ENCODE measurements at places on chromosomes 4 and X.
A peak's percentile ranks its signal among the peaks of the same experiment; 100 is the strongest.

GRCh38 chrX:74405973-74406489 is 15.3 kb upstream of the SLC16A2 start:
- DNase-seq, result no peak

GRCh38 chrX:49039598-49040375 is 3.4 kb downstream of the TFE3 start:
- peak; percentile 100 for DNase-seq

DNA sequence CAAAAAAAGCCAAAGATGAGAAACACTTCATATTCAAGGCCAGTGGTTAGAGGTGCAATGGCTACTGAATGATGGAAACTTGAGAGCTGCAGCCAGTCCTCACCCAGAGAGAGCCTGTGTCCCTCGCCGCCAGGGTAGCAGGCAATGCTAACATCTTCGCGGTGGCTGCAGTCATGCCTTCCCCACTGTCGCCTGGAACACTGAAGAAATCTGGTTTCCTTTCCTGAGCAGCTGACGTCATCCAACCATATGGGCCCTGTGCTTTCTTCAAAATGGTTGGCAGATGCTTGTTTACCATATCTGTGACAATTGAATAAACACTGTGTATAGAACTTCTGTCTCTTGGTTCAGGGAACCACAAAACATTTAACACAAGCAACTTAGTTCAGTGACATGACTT is 39.7 kb downstream of the PRSS12 start:
- peak; percentile 27 for DNase-seq

DNA sequence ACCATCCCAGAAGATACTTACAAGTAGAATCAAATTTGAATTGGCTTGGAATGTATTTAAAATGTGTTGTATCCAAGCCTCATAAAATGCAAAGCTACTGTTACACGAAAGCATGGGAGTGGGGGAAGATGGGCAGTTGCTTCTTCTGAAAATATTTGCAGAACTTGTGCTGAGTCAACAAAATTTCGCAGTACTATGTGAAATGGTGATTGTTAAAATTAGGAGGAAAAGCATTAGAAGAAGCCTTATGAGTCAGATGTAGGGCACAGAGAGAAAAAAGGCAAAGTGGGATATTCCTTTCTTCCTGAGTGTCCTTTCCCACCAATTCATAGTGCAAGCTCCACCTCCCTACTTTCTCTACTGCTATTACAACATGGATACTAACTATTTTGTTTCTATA is 332.7 kb downstream of the PRDM5 start:
- DNase-seq, result no peak

DNA sequence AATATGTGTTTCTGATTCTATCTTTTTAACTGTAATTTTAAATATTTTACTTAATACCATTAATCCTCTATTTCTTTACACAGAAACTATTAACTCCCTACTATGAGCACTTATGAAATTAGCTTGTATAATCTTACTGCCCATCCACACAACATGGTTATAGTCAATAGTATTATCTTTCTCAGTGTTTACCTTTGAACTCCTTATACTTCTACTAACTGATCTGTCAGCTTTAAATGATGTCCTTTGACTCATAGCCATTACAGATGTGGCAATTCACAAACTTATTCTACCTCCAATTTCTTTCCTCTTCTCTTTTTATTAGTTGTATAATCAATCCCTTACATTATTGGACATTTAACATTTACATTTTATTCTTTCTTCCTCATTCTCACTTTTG is 5.5 kb downstream of the SEC31A start:
- DNase-seq, result no peak

DNA sequence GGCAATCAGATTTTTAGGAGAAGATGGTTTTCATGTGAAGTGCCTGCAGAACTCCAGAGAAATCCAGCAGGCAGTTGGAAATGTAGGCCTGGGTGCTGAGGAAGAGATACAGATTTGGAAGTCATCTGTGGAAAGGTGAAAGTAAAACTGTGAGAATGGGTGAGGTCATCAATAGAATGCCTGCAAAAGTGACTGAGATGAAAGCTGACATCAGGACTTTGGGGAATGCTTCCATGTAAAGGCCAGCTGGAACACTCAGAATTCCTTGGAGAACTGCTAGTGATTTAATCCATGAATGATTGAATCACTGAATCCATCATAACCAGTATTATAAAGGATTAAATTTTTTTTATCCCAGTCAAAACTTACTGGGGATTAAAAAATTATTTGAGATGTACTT is 124.5 kb upstream of the GIMD1 start:
- no peak for DNase-seq

GRCh38 chr4:52856801-52857200 is 5.3 kb upstream of the RASL11B start:
- DNase-seq, result no peak

- DNase-seq, result peak; percentile 77
Observed at GRCh38 chrX:114717921-114718320, 134.0 kb downstream of the HTR2C start.

DNA sequence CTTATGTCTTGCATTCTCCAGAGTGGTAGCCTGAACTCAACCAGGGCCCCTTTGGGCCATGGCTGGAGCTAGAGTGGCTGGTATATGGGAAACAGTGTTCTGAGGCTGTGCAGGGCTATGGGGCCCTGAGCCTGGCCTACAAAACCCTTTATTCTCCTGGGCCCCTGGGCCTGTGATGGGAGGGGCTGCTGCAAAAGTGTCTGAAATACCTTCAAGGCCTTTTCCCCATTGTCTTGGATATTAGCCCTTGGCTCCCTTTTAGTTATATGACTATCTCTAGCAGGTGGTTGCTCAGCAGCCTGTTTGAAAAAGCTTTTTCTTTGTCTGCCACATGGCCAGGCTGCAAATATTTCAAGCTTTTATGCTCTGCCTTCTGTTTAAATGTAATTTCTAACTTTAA is 22.5 kb downstream of the APOOL start:
- DNase-seq, result peak; percentile 35

DNA sequence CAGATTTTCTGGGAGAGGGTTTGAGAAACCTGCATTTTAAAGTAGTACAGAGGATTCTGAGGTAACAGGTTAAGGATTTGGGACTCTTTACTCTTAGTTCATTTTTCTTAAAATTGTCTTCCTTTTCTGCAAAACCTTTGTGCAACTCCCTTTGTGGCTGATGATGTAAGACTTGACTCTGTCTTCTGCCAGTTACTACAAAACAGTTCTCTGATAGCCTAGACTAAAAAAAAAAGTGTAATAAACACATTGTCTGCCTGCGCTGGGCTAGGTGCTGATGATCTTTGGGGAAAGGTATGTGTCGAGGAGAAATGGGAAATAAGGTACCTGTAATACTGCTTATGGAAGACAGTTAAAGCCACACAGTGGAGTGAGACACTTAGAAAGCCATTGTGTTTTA is 28.7 kb downstream of the IL13RA1 start:
- DNase-seq, result no peak

DNA sequence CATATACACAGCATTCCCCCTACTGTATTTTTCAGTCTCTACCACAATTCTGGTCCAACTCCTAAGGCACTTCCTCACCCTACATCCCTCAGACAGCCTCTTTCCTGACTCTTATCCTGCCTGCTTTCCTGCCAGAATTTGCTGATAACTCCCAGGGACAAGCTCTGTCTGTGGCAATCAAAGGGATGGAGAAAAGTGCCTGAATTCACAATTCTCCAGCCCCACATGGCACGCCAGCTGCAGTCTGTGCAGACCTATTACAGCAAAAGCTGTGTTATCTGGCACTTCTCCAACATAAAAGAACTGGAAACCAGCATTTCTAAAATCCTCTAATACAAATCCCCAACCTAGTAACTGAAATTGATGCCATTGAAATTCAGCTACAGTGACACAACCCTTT is 404.8 kb downstream of the KLHL13 start:
- DNase-seq, result no peak

GRCh38 chr4:1601852-1602654 is 82.1 kb downstream of the FAM53A start:
- no peak for DNase-seq

GRCh38 chr4:156347412-156348075 is 393.9 kb upstream of the CTSO start:
- DNase-seq, result peak; percentile 65

DNA sequence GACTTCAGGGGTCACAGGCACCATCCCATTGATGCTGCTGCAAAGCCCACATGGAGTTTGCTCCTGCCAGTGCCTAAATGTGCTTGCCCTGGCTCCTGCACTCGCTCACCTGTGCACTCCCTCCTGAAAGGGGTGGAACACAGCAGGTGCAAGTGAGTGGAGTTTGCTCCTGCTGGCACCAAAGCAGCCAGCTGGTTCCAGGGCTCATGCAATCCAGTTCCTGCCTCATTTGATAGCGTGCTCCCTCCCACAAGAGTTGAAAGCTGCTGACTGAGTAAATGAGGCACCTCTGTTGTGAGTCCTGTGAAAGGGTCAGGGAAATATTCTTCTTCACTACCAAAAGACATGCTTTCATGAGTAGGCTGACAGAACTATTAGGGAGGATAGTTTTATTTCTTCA is 30.5 kb downstream of the CXCL8 start:
- no peak for DNase-seq

- DNase-seq, result no peak
Observed at GRCh38 chr4:176611951-176612350, 180.8 kb downstream of the VEGFC start.

DNA sequence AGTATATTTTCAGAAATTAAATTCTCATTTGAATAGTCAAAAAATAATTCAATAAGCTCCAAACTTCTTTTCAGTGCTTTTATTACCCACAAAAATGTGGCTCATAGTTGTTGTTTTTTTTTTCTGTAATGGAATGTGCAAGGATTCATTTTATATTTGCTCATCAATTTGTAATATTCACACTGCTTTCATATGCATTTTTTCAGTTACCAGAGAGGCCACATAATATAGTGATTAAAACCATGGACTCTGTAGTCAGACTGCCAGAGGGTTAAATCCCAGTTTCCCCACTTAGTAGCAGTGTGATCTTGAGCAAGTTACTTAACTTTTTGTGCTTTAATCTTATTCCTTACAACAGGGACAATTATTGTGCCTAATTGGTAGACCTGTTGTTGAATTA is 64.5 kb downstream of the FAM9B start:
- DNase-seq, result no peak

DNA sequence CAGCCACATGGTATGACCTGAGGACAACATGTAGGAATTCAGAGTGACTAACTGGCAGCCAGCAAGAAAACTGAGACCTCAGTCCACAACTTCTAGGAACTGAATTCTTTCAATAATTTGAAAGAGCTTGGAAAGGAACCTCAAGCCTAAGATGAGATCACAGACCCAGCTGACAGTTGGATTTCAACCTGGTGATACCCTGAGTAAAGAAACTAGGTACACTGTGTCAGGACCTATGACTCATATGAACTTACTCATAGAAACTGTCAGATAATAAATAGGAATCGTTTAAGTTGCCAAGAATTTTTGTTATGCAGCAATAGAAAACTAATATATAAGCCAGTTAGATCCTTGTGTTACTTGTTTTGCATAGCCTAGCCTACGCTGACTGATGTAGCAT is 102.4 kb upstream of the DCAF12L1 start:
- DNase-seq, result no peak

GRCh38 chr4:89863533-89863932 is 26.6 kb upstream of the SNCA start:
- DNase-seq, result no peak

Measured in ELF-1 (cell line).